Pulmonary artery endothelial cell (primary cell): ENCODE measurements at places on chromosomes 13 and 19.

- no peak for DNase-seq
Measured at GRCh38 chr13:36959456-36960116, 39.5 kb upstream of the SMAD9 start.

- no peak for DNase-seq
Measured at GRCh38 chr19:50567882-50568727, at the start of gene LRRC4B. Gene LRRC4B (minus strand): TSS chr19:50568435. CDS start chr19:50548838, 19,597 bp downstream.

GRCh38 chr19:39843919-39844793 is 2.0 kb downstream of the FBL start:
- no peak for DNase-seq

- no peak for DNase-seq
Measured at GRCh38 chr19:45994456-45994997, 740 bp upstream of the CCDC61 start.

DNA sequence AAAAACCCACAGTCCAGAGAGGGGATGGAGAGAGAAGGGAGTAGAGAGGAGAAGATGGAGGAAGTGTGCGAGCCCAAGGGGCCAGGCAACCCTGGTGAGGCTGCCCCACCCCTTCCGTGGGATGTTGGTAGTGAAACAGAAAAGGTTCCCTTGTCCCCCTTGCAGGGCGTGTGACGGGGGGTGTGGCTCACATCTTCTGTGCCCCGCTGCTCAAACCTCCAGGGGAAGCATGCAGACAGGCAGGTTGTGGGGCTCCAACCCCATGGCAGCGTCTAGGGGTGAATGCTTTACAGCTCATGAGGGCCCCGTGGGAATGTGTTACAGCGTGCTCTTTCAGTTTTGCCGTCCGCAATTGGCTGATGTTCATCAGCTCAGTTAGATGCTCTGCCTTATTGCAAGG is 14.7 kb upstream of the EVI5L start:
- no peak for DNase-seq

- no peak for DNase-seq
Measured at GRCh38 chr19:44657211-44657921, 13.7 kb downstream of the PVR start.

DNA sequence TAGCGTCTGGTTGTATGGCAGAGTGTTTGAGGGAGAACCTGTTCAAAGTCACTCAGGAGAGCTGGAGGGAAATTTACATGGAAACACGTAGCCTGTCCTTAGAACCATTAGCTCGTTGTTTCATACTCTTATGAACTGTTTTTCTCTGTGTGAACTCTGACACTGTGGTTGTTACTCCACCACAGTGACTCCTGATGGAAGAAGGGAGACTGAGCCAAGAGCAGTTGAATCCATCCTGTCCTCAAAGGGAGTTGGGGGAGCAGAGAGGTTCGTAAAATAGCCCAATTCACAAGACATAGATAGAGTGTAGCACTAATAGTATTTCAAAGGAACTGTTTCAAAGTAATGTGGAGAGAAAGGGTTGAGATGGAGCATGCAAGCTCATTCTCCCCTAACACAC is 964.8 kb downstream of the PCDH9 start:
- no peak for DNase-seq

DNA sequence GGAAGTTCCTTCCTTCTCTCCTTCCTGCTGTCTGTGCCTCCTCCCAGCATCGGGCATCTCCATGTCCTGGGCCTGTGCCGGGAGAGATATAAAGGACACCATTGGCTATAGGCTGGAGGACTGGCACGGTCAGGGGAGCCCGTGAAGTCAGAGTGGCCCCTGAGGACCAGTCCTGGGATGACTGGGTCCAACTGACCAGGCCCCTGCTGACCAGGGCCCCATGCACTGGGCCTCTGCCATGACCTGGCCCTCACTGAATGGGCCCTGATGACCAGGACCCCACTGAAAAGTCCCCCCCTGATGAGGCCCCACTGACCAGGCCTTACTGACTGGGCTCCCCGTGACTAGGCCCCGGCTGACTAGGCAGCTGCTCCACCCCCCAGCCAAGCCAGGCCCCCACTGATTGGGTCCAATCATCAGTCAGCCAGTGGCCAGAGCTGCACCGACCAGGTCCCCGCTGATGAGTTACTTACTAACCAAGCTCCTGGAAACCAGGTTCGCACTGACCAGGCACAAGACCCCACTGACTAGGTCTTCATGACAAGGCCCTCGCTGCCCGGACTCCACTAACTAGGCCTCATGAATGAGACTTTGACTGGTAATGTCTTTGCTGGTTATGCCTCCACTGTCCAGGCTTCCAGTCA is 20.0 kb upstream of the ZNF14 start:
- DNase-seq, result no peak

GRCh38 chr13:101627556-101627943 is 175.1 kb downstream of the ITGBL1 start:
- DNase-seq, result no peak
